Activated CD4-positive, alpha-beta memory T cell treated with anti-CD3 and anti-CD28 coated beads, Interleukin-2, amount 10 ng/mL, durations not matched to agents 7 days and 5 days (primary cell): ENCODE measurements at places on chromosomes 12 and 14.

- peak overlapping the region; percentile 76 for H3K4me3 ChIP-seq
- peaks cover 3% of the 10 kb centered on the region for H3K36me3 ChIP-seq
- peaks cover 8% of the 10 kb centered on the region for H3K27me3 ChIP-seq
Measured at GRCh38 chr12:96421014-96421413, 20.8 kb upstream of the CDK17 start.

DNA sequence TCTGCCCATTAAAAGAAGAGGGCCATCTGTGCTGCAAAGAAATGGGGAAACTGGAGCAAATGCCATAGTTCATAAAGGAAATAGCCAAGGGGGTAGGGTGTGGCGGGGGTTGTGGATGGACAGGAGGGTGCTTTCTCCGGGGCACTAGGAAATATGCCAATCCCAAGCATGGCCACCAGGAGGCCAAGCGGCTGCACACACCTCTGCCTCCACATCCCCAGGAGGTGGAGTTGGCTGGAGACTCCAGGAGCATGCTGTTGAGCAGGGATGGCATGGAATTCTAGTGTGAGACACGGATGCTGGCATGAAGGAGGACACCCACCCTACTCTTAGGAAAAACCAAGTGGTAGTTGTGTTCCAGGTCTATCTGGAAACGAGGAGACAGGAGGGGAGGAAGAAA is 25.2 kb downstream of the NID2 start:
- H3K4me1 ChIP-seq: peaks cover 2% of the 10 kb centered on the region
- DNase-seq: peak; percentile 35
- H3K27me3 ChIP-seq: peaks cover 2% of the 10 kb centered on the region
- H3K4me3 ChIP-seq: no peak overlapping the region
- H3K36me3 ChIP-seq: no peaks in the 10 kb centered on the region

DNA sequence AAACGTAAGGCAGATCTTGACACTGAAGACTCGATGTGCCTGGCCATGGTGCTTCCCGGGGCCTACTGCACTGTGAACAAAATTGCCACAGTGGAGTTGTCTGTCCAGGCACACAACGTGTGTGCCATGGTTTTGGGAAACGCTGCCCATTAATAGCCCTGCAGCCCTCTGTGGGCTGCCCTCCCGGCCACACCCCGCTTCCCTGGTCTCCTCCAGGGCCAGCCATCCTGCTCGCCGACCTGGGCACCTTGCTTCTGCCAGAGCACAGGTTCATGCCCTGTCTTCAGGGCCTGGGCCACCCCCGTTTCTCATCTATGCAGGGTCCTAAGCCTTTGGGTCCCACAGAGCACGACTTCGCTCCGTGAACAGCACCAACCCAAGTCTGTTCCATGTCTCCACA is 18.9 kb downstream of the MEG3 start:
- H3K4me3 ChIP-seq: no peak overlapping the region
- H3K36me3 ChIP-seq: no peaks in the 10 kb centered on the region
- no peak for DNase-seq
- no peaks in the 10 kb centered on the region for H3K27me3 ChIP-seq
- H3K27ac ChIP-seq: no peak overlapping the region

DNA sequence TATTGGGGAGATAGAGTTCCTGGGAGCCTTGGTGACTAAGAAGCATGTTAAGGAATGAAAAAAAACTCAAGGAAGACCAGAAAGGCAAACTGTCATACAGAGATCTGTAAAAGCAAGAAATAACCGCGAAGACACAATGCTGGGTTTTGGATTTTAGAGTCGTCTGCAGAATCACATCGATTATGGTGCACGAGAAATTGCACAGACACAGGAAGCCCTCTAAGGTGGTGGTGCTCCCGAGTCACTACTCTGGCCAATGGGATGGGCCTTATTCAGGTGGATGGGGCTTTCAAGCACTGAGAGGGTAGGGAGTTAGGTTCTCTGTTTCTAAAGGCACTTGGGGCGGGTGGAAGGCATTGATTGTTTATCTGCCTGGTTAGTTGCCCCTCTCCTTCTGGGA is 10.3 kb upstream of the FLVCR2 start:
- H3K27ac ChIP-seq: peak overlapping the region; percentile 64
- H3K27me3 ChIP-seq: no peaks in the 10 kb centered on the region
- H3K36me3 ChIP-seq: peaks cover 4% of the 10 kb centered on the region
- no peak for DNase-seq
- no peak overlapping the region for H3K4me3 ChIP-seq
- H3K4me1 ChIP-seq: peaks cover 64% of the 10 kb centered on the region

DNA sequence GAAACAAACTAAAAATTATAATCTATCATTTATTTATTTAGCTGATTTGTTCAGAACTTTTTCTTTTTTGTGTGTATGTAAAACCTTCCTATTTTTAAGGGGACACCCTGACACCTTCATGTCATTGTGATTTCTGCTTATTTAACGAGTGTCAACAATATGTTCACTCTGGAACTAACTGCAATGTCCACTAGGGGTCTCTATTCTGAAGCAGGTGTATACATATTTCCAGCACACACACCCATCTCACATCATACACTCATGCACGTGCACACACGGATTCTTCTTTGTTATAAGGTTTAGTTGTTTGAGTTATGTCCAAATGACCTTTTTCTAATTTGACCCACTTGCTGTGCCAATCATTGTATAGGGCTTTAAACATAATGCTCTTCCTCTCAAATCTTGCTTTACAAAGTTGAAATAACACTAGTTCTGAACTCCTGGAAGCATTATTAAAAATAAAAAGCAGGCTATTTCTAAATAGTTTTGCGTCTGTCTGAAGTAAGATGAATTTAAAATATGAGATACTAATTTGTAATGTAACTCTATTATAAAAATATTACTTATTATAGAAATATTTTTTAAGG is 15.5 kb downstream of the E2F7 start:
- H3K36me3 ChIP-seq: peaks cover 63% of the 10 kb centered on the region
- no peak overlapping the region for H3K4me3 ChIP-seq
- no peak for DNase-seq
- H3K4me1 ChIP-seq: no peaks in the 10 kb centered on the region

DNA sequence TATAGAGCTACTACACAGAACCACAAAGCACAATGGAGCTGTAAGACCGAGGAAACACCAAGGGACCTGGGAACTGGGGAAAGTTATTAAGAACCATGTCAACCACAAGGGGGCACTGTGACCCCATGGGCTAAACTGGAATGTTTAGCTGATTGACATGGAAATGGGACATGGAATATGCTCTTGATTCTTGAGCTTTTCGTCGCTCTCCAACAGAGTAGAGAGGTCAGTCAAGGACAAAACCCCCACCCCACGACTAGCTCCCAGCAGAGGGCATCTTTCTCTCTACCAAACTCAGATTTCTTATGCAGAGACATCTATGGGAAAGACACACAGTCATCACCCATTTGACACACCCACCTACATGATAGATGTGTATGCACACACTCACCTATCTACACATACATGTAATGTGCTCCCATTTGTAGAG is 10.1 kb downstream of the NDRG2 start:
- H3K4me3 ChIP-seq: no peak overlapping the region
- H3K4me1 ChIP-seq: no peaks in the 10 kb centered on the region
- DNase-seq: peak; percentile 79

GRCh38 chr12:26566675-26567074 is 266.3 kb downstream of the ITPR2 start:
- no peak overlapping the region for H3K4me3 ChIP-seq
- H3K27ac ChIP-seq: no peak overlapping the region
- no peaks in the 10 kb centered on the region for H3K27me3 ChIP-seq
- no peak for DNase-seq

DNA sequence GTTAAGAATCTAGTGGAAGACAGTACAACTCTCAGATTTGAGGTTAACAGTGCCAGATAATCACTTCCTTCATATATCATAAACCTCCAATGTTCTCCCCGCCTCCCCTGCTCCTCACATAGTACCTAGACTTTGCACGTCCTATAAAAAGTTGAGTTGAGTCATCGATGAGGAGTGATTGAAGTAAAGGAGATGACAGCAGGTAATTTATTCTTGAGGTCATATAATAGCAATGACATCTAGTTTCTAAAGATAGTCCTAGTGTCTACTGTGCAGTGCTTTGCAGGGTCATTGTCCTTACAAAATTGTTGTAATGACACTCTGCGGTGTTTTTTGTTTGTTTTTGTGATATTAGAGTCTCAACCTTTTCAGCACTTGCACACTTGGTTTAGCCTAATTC is 510.5 kb upstream of the LRFN5 start:
- H3K4me3 ChIP-seq: no peak overlapping the region
- no peak for DNase-seq
- no peaks in the 10 kb centered on the region for H3K27me3 ChIP-seq

GRCh38 chr12:71772735-71773134 is 18.1 kb downstream of the RAB21 start:
- no peak overlapping the region for H3K27ac ChIP-seq
- H3K4me3 ChIP-seq: no peak overlapping the region
- DNase-seq: no peak

DNA sequence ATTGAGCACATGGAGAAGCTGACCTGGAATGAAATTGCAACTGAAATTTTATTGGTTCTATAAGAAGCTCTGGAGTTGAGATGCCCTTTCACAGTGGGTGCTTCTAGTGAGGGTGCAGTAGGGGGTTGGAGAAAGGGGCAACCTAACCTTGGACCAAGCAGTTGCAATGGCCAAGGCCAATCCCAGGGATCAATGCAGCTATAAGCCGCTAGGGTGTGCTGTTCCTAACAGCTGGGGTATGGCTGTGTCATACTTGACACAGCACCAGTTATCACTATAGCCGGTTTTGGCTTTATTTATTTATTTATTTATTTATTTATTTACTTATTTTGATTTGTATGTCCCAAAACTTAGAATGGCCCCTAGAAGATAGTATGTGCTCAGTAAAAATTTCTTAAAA is 505.9 kb downstream of the FLRT2 start:
- no peaks in the 10 kb centered on the region for H3K27me3 ChIP-seq
- no peak overlapping the region for H3K27ac ChIP-seq
- no peak overlapping the region for H3K4me3 ChIP-seq
- DNase-seq: no peak
- no peaks in the 10 kb centered on the region for H3K4me1 ChIP-seq

GRCh38 chr12:58566599-58566998 is 353.7 kb downstream of the LRIG3 start:
- H3K4me1 ChIP-seq: no peaks in the 10 kb centered on the region
- DNase-seq: no peak
- H3K4me3 ChIP-seq: no peak overlapping the region
- no peak overlapping the region for H3K27ac ChIP-seq

DNA sequence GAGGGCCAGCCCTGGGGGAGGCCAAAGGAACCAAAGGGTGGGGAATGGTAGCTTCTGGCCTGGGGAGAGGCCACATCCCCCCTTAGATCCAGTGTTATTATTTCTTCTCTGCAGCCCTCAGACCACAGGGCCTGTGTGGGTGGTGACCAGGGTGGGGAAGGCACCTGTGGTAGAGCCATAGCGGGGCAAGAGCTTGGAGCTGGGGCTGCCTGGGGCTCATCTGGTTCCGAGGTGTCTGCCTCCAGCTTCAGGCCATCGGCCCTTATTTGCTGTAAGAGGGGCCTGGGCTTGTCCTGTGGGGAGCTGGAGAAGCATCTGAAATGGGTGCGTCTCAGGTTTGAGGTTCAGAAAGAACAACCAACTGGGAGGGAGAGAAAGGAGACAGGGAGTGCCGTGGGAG is 2.1 kb upstream of the B3GNT4 start:
- H3K4me1 ChIP-seq: peaks cover 28% of the 10 kb centered on the region
- no peak overlapping the region for H3K4me3 ChIP-seq
- H3K27me3 ChIP-seq: peaks cover 42% of the 10 kb centered on the region
- no peak for DNase-seq

- H3K36me3 ChIP-seq: no peaks in the 10 kb centered on the region
- H3K4me3 ChIP-seq: no peak overlapping the region
- H3K4me1 ChIP-seq: peaks cover 10% of the 10 kb centered on the region
- no peak overlapping the region for H3K27ac ChIP-seq
- peaks cover 37% of the 10 kb centered on the region for H3K27me3 ChIP-seq
Measured at GRCh38 chr14:61193476-61193875, 87.7 kb downstream of the TMEM30B start.
